Activated CD8-positive, alpha-beta T cell treated with anti-CD3 and anti-CD28 coated beads, Interleukin-2, amount 10 ng/mL, durations not matched to agents 7 days and 5 days (primary cell): ENCODE measurements at places on chromosomes 16 and 17.

GRCh38 chr17:65472666-65473309, 88.7 kb downstream of the AXIN2 start:
- H3K4me3 ChIP-seq, result no peak overlapping the region
- no peaks in the 10 kb centered on the region for H3K36me3 ChIP-seq
- no peak overlapping the region for H3K27ac ChIP-seq
- DNase-seq, result no peak

GRCh38 chr17:34351096-34351495, 5.2 kb upstream of the CCL13 start:
- peaks cover 43% of the 10 kb centered on the region for H3K27me3 ChIP-seq
- H3K4me3 ChIP-seq, result no peak overlapping the region
- no peak for DNase-seq
- no peak overlapping the region for H3K27ac ChIP-seq
- no peaks in the 10 kb centered on the region for H3K4me1 ChIP-seq

- peaks cover 38% of the 10 kb centered on the region for H3K4me1 ChIP-seq
- H3K36me3 ChIP-seq, result peaks cover 41% of the 10 kb centered on the region
- H3K4me3 ChIP-seq, result peak overlapping the region; percentile 44
- H3K27me3 ChIP-seq, result no peaks in the 10 kb centered on the region
- DNase-seq, result no peak
Observed at GRCh38 chr16:1677339-1677738, 740 bp upstream of the JPT2 start.

DNA sequence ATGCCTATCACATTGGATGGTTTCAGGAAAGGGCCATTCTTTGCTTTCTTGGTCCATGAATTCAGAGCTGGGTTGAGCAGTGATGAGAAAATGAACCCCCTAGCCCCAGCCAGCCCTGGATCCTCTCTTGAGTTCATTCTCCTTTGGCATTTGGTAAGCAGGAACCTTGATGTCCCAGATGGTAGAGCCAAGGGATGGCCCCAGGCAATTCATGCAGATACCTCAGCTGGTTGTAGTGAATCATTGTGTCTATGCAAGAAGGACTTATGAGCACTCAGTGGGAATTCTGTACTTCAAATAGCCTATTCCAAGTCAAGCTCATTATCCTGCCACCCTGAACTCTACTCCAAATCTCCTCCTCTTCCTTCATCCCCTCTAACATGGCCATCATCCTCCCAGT, 412.7 kb downstream of the UTP18 start:
- no peaks in the 10 kb centered on the region for H3K27me3 ChIP-seq
- H3K4me1 ChIP-seq, result peaks cover under 1% of the 10 kb centered on the region
- no peak overlapping the region for H3K4me3 ChIP-seq
- H3K36me3 ChIP-seq, result no peaks in the 10 kb centered on the region

- H3K4me3 ChIP-seq, result peak overlapping the region; percentile 90
- peak overlapping the region; percentile 82 for H3K27ac ChIP-seq
- peaks cover 77% of the 10 kb centered on the region for H3K36me3 ChIP-seq
- H3K4me1 ChIP-seq, result peaks cover 81% of the 10 kb centered on the region
- H3K27me3 ChIP-seq, result no peaks in the 10 kb centered on the region
Observed at GRCh38 chr16:31876951-31877828, 3.6 kb downstream of the ZNF267 start.

- H3K4me3 ChIP-seq, result no peak overlapping the region
- H3K27ac ChIP-seq, result peak overlapping the region; percentile 64
- H3K4me1 ChIP-seq, result peaks cover 74% of the 10 kb centered on the region
- DNase-seq, result peak; percentile 54
Observed at GRCh38 chr16:50263940-50264929, 2.1 kb upstream of the ADCY7 start.

DNA sequence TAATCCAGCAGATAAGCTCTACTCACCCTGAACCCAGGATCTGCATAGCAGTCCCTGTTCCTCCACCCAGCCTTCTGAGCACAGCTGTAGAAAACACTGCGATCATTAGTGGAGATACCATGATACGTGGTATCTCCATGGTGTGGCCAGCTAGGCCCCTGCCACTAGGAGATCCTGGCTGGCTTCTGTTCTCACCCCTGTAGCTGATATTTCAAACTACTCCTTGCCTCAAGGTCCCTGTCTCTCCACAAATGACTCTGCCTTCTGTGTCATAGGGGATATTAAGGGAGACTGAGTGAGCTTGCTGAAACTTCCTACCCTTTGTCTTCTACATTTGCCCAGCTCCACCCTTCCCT, 44.3 kb downstream of the ERN1 start:
- no peak for DNase-seq
- peaks cover 12% of the 10 kb centered on the region for H3K36me3 ChIP-seq
- H3K4me1 ChIP-seq, result peaks cover 29% of the 10 kb centered on the region
- H3K27ac ChIP-seq, result no peak overlapping the region

GRCh38 chr17:21146362-21147015, 19.7 kb downstream of the DHRS7B start:
- H3K4me1 ChIP-seq, result peaks cover 1% of the 10 kb centered on the region
- no peak overlapping the region for H3K4me3 ChIP-seq
- no peak for DNase-seq
- H3K27ac ChIP-seq, result no peak overlapping the region
- no peaks in the 10 kb centered on the region for H3K27me3 ChIP-seq
- H3K36me3 ChIP-seq, result peaks cover 32% of the 10 kb centered on the region
